Stimulated activated CD8-positive, alpha-beta memory T cell treated with anti-CD3 and anti-CD28 coated beads, Interleukin-2, amount 100 ng/mL, for 1 hour (primary cell): ENCODE measurements at places on chromosomes 7 and 10.

- DNase-seq: no peak
These were observed 846.5 kb downstream of the TYW1 start for GRCh38 chr7:67843001-67843565.

GRCh38 chr7:39153113-39153512 is 175.4 kb downstream of the POU6F2 start:
- DNase-seq: no peak

DNA sequence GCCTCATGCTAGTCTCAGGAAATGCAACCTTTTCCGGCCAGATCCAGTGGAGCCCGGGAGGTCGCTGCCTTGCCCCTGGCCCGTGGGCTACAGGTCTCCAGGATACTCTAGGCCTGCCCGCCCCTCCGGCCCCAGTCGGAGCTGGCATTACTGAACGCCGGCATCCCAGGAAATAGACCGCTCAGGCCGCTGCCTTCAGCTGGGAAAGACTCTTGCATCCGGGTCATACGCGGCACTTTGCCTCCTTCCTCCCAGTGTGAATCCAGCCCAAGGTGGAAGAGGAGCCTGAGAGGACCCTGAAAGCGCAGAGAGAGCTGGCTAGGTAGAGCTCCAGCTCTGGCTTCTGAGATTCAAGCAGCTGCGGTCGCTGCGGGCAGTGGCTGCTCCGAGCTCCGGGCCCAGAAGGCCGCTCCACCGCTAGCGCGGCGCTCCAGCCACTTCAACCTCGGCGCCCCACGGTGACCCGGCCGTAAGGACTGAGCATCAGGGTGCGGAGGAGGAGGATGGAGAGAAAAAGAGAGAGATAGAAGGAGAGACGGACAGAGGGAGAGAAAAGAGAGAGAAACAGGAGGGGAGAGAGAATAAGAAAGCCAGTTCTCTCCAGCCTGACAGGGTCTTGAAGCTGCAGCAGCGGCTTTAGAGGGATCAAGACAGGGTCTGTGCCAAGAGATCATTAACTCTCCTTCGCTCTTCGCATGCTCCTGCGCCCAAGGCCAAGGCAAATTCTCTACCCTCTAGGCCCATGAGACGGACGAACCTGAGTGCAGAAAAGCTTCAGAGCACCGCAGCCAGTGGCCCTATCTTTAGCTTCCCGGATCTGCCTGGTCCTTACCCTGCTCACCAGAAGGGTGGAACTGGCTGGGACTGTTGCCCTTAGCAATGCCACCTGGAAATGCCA is 1.8 kb upstream of the HOXA10 start:
- no peak for DNase-seq

GRCh38 chr7:17103170-17103569 is 195.3 kb upstream of the AHR start:
- no peak for DNase-seq

DNA sequence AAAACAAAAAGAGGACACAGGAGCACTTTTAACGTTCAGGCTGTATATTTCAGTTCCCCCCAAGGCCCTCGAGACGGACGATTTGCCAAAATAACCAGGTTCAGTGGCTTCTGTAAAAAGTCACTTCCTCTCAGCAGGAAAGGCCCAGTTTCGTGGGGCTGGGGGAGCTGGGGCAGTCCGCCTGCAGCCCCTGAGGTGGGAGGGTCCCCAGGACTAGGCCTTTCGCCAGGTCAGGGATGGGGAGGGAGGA is 28.8 kb downstream of the WDR86 start:
- no peak for DNase-seq

GRCh38 chr7:29965030-29965429 is 24.6 kb downstream of the SCRN1 start:
- no peak for DNase-seq

- no peak for DNase-seq
These were observed 2.8 kb downstream of the BMI1 start for GRCh38 chr10:22323538-22324305.

DNA sequence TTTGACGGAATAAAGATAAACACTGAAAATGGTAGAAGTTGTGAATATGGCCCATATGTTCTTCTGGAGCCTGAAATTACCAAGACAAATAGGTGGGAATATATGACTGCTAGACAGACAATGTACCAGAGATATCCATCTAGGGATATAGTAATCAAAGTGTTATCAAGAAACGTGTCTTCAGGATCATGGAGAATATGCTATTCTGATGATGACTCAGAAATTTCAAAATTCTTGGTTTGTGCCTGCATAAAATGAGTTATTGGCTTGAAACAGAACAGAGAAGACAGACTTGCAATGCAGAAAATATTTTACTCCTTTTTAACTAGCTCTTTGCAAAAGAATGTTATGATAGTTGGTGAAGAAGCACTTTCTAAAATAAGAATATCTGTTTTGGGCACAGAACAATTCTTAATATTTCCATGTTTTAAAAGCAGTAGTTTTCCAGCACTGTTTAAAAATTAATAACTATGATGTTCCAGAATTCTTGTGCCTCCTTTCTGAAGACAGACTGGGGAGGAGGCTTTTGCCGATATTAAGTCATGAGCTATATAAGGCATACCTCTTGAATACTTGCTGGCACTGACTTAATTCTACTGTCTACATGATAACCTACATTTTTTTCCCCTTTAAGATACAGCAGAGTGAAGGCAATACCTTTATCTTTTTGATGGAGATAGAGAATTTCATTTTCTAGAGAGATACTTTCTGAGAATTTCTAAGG is 34.4 kb upstream of the CABCOCO1 start:
- no peak for DNase-seq

GRCh38 chr7:101671371-101672356 is 42.6 kb upstream of the MYL10 start:
- DNase-seq: no peak

GRCh38 chr10:77960829-77961329 is 34.3 kb upstream of the DLG5 start:
- DNase-seq: no peak

- no peak for DNase-seq
These were observed 53.1 kb downstream of the INPP5F start for GRCh38 chr10:119778776-119779445.

- no peak for DNase-seq
These were observed 618.1 kb downstream of the SORCS3 start for GRCh38 chr10:105259201-105259600.

DNA sequence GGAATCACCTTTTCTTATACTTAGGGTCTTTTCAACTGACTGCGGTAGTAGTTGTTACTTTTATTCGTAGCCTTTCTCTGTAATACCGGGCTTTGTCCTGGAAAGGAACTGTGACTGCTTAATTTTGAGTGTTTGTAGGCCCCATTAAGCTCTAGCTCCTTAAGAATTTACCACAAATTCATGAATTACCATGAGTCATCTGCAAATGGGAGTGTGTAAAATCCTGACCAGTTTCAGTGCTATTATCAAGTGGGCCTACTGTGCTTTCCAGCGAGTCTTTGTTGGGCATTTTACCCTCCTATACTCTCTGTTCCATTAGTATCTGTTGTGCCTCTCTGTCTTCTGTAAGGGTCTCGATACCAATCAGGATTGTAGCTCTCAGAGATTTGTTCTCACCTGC is 49.7 kb downstream of the ZMYND11 start:
- no peak for DNase-seq

DNA sequence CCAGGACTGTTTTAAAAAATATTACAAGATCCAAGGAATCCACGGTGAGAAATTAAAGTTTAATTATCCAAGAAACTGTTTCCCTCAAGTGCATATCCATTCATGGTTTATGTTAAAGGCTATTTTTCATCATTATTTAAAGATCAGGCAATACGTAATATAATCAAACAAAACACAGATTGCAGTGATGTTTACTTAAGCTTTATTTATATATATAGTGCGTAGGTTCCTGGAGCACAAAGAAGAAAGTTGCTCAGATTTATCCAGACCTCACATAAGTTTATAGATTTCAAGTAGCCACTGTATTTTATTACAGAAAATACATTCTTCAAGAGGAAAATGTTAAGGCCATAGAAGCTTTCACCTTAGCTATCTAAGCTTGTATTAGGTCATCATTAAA is 210.0 kb upstream of the KLF14 start:
- DNase-seq: no peak

- DNase-seq: no peak
These were observed 49.3 kb downstream of the HIP1 start for GRCh38 chr7:75689246-75690099.

DNA sequence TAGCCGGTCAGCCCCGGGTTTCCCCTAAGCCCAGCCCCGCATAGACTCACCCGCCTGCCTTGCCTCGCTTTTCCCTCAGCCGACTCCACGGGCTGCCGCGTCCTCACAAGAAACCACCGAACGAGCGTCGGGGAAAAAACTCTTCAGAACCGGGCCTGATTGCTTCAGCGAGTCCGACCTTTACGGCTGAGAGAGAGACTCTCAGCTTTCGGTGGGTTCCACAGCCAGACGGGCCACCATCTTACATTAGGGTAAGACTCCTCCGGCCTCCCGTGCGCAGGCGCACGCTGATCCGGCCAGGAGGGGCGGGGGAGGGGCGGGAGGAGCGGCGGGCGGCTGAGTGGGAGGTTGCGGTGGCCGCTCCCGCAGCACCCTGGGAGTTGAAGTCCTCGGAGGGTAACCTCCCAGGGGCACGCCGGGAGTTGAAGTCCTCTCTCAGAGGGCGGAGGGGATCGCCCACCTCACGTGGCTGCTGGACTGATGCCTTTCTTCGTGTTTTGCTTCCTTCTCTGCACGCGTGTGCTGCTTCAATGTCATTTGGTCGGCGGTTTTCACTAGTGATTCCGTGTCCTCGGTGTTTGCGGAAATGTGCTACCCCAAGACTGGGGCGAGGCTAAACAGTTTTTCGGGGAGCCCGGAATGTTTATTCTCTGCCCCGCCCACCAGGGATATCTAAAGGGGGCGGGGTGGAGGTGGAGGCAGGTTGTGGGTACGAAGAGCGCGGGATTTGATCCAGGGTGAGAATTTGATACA is at the start of gene CNOT4:
TSS of gene CNOT4 (minus strand) at position 264 of the 753 bp plus-strand sequence. CDS start 71,771 bp downstream, outside the sequence.
- DNase-seq: peak; percentile 95

DNA sequence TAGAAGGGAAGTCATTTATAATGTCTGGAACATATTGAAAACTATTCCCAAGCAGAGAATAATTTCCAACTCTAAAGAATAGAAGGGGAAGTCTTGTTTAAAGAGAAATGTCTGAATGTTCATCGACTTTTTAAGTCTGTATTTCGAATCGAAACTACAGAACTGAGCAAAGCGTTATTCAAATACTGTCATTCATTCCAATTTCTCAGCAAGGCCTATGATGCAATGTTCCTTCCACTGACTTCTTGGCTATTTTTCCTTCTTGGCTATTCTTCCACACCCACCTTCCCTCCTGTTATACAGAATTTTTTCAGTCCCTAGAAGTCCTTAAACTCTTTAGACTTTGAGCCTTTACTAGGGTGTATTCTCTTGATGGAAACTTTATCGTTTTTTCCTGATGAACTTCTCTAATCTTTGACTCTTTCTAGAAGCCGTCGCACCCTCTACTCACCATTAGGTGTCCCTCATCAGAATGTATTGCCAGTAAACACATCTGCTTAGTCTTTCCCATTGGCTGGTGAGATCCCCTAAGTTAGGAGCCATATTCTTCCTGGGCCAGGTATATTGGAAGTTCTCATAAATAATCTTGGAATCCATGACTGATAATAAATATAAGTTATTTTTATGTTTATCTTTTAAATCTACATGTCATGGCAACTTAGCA is 235.7 kb upstream of the CCDC6 start:
- no peak for DNase-seq

GRCh38 chr7:81298951-81299666 is 380.3 kb upstream of the SEMA3C start:
- DNase-seq: no peak

DNA sequence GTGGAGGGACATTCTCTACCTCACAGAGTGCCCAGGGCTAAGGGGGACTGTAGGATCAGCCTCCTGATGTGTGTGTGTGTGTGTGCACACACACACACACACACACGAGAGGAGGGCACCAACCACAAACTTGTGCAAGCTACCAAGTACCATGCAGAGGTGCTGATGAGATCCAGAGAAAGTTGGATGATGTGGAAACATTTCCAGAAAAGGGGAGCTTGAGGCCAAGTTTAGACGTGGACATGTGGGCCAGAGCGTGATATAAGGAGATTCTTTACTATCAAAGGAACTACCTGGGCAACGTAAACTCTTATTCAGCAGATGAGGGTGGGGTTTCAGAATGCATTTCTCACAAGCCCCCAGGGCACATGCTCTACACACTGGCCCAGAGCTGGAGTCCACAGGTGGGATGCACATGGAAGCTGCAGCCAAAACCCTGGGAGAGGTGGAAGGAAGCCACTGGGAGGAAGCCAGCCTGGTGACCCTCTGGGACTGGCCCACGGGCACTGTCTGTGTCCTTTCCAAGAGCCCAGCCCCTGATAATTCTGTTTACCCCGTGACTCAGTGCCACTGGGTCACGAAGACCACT is 53.5 kb downstream of the DLG5 start:
- no peak for DNase-seq

DNA sequence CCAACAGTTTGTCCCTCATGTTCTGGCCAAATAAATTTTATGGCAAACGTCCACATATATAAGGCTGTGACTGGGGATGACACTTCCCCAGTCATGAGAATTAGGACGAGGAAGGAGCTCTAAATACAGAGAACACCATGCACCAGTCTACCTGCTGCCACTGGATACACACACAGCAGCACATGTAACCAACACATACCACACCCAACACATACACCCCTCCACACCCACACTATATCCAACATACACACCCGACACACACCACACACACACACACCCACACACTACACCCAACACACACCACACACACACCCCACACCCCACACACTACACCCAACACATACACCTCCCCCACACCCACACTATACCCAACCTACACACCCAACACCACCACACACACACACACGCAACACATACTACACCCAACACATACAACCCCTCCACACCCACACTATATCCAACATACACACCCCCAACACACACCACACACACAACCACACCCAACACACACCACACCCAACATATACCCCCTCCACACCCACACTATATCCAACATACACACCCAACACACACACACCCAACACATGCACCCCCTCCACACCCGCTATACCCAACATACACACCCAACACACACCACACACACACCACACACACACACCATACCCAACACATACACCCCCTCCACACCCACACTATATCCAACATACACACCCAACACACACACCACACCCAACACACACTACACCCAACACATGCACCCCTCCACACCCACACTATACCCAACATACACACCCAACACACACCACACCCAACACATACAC is 74.1 kb downstream of the HIPK2 start:
- no peak for DNase-seq

DNA sequence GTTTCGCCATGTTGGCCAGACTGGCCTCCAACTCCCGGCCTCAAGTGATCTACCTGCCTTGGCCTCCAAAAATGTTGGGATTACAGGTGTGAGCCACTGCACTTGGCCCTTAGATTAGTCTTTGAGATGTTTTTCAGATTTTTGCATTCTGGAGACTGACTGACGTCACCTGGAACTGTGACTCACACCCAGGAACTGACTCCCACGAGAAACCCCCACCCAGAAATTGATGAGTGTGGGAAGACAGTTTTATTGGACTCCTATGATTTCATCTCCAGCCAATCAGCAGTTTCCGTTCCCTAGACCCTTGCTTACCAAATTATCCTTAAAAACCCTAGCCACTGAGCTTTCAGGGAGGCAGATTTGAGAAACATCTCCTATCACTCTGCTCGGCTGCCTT is 867.3 kb downstream of the TYW1 start:
- DNase-seq: no peak
